ENCODE measurements at places on chromosomes 3 and 15. TPM values are rescaled to one million over a fixed set of nuclear protein-coding genes. Genes with fewer than 3 reads are reported as not detected.

Gene UROC1
- total RNA-seq, result not detected

Gene ARGFX
- total RNA-seq, result not detected

DNA sequence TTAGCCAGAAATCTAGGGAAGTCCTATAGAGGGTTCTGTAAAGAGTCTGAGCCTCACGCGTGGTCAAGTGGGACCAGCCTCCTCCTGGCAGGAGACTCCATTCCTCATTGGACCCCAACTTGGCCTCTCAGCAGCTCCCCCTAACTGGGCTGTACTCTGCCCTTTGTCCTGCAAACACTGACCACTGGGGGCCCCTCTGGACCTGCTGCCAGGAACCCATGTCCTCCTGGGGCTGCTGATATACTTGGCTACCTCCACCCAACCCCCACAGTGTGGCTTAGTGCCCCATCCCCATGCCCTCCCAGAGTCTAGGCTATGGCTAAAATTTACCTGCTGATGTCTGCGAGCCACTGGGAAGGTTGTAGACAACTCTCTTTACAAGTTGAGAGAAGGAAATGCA, 62.7 kb downstream of the UBP1 start:
- peaks cover 2% of the 10 kb centered on the region for H3K27me3 ChIP-seq
- no peak overlapping the region for H3K27ac ChIP-seq
- H3K4me1 ChIP-seq, result peaks cover 7% of the 10 kb centered on the region

- no peak overlapping the region for H3K4me3 ChIP-seq
- no peak overlapping the region for H3K27ac ChIP-seq
- peaks cover 13% of the 10 kb centered on the region for H3K27me3 ChIP-seq
- no peak for DNase-seq
Measured at GRCh38 chr3:45583021-45583851, 11.3 kb upstream of the LIMD1 start.

- H3K27ac ChIP-seq, result peak overlapping the region; percentile 56
- peaks cover 10% of the 10 kb centered on the region for H3K27me3 ChIP-seq
- no peaks in the 10 kb centered on the region for H3K4me1 ChIP-seq
- peaks cover 3% of the 10 kb centered on the region for H3K36me3 ChIP-seq
Measured at GRCh38 chr15:67322481-67322880, 67.9 kb downstream of the IQCH start.

DNA sequence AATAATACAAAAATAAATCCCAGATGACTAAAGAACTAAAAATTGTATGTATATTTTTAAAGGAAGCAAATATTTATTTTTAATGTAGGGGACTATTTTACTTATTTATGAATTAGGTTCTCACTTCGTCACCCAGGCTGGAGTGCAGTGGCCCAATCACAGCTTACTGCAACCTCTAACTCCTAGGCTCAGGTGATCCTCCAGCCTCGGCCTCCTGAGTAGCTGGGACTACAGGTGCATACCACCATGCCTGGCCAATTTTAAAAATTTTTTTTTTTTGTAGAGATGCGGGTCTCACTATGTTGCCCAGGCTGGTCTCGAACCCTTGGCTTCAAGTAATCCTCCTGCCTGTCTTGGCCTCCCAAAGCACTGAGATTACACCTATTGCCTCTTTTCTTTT, 42.6 kb downstream of the CMTM7 start:
- H3K27ac ChIP-seq, result no peak overlapping the region
- H3K4me1 ChIP-seq, result peaks cover 87% of the 10 kb centered on the region
- peaks cover 9% of the 10 kb centered on the region for H3K36me3 ChIP-seq
- H3K4me3 ChIP-seq, result no peak overlapping the region
- H3K27me3 ChIP-seq, result no peaks in the 10 kb centered on the region

GRCh38 chr3:131582438-131582837, 79.7 kb upstream of the MRPL3 start:
- no peaks in the 10 kb centered on the region for H3K36me3 ChIP-seq
- no peak overlapping the region for H3K4me3 ChIP-seq
- H3K27me3 ChIP-seq, result no peaks in the 10 kb centered on the region

- no peaks in the 10 kb centered on the region for H3K36me3 ChIP-seq
- no peak overlapping the region for H3K27ac ChIP-seq
- no peak overlapping the region for H3K4me3 ChIP-seq
- DNase-seq, result no peak
- no peaks in the 10 kb centered on the region for H3K4me1 ChIP-seq
- peaks cover 1% of the 10 kb centered on the region for H3K27me3 ChIP-seq
Measured at GRCh38 chr3:135246027-135246426, 451.0 kb downstream of the EPHB1 start.

DNA sequence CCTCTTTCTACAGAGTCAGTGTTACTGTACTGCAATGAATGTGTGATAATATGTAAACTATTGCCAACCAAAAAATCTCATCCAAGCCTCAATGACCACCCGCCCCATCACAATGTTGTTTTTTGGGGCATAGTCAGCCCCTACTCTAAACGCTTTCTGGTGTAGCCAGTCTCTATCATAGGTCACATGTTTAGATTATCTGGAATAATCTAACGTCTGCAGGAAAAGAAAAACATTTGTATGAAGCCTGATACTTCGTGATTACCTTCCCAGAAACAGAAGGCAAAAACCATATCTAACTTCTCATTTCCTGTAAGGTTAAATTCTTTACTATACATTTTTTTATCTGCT, 1331.8 kb upstream of the GBE1 start:
- no peaks in the 10 kb centered on the region for H3K4me1 ChIP-seq
- H3K36me3 ChIP-seq, result no peaks in the 10 kb centered on the region
- H3K27me3 ChIP-seq, result no peaks in the 10 kb centered on the region
- no peak overlapping the region for H3K4me3 ChIP-seq
- no peak overlapping the region for H3K27ac ChIP-seq
- DNase-seq, result no peak

Gene RLBP1
- total RNA-seq, result not detected

- H3K4me3 ChIP-seq, result peak overlapping the region; percentile 75
- H3K27me3 ChIP-seq, result peaks cover 61% of the 10 kb centered on the region
- H3K36me3 ChIP-seq, result peaks cover 9% of the 10 kb centered on the region
- peaks cover 70% of the 10 kb centered on the region for H3K4me1 ChIP-seq
- peak; percentile 75 for DNase-seq
Measured at GRCh38 chr15:94584833-94585244, 353.5 kb downstream of the MCTP2 start.

GRCh38 chr3:22885574-22886341, 317.4 kb upstream of the UBE2E2 start:
- no peak for DNase-seq
- H3K27ac ChIP-seq, result no peak overlapping the region
- no peaks in the 10 kb centered on the region for H3K4me1 ChIP-seq
- H3K4me3 ChIP-seq, result no peak overlapping the region

DNA sequence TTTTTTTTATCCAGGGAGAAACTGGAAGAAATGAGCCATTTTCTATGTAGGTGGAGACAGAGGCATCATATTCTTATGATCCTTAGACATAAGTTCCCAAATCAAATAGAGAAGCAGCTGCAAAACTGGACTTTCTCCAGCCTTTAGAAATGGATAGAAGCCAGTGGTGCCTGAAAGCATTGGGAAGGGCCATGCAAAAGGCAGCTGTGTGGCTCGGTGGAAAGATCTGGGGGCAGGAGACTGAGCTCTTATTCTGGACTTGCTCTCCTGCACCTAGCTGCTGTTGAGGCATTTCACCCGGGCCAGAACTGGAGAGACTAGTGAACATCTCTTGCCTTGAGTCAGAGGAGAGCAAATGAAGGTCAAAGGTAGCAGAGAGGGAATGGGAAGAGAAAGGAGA, 73.1 kb downstream of the TFG start:
- H3K4me1 ChIP-seq, result no peaks in the 10 kb centered on the region
- H3K36me3 ChIP-seq, result no peaks in the 10 kb centered on the region
- no peak overlapping the region for H3K4me3 ChIP-seq
- DNase-seq, result no peak
- no peak overlapping the region for H3K27ac ChIP-seq

Gene UNC13C
- total RNA-seq, result not detected

DNA sequence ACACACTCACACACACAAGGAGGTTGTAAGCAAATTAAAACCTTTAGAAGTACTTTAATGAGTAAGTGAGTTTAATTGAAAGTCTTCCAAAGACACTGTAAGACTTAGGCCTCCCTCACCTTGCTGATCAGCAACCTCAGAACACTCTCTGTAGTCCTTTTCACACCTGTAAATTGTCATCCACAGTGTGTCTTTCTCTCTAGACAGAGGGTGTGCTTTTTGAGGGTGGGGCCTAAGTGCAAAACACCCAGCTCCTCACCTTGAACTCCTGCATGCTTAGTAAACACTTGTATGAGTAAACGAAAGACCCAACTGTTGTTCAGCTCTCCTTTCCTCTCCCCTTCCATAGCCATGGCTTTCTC, 183.2 kb upstream of the IL12A start:
- no peak overlapping the region for H3K27ac ChIP-seq
- H3K36me3 ChIP-seq, result no peaks in the 10 kb centered on the region
- no peaks in the 10 kb centered on the region for H3K4me1 ChIP-seq
- DNase-seq, result no peak

- H3K27ac ChIP-seq, result peak overlapping the region; percentile 78
- peaks cover 53% of the 10 kb centered on the region for H3K4me1 ChIP-seq
- no peaks in the 10 kb centered on the region for H3K27me3 ChIP-seq
- no peak for DNase-seq
- peak overlapping the region; percentile 87 for H3K4me3 ChIP-seq
- H3K36me3 ChIP-seq, result peaks cover 2% of the 10 kb centered on the region
Measured at GRCh38 chr3:36908647-36909180, 36.1 kb downstream of the TRANK1 start.

Gene CRYGS
- total RNA-seq, result 3.2 TPM

- H3K27me3 ChIP-seq, result no peaks in the 10 kb centered on the region
- no peak for DNase-seq
- no peaks in the 10 kb centered on the region for H3K36me3 ChIP-seq
Measured at GRCh38 chr15:58947179-58947578, 13.7 kb upstream of the SLTM start.

Gene IL16
- total RNA-seq, result 111 TPM

Gene TMC3
- not detected for total RNA-seq

DNA sequence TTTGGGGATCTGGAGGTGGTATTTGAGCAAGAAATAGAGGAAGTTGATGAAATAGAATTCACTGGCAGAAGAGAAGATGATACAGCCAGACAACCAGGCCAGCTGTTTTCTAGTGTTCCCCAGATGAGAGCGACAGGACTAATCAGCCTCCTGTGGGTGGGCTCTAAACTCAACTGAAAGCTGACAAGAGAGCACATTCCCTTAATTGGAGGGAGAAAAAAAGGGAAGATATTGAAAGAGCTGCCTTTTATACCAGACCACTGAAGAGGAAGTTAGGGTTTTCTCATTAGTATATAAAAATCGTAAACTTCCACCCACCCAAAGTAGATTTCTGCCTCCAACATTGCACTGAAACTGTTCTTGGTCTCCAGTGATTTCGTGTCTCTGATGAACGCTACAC, 6.5 kb upstream of the TM4SF19 start:
- DNase-seq, result no peak
- H3K27me3 ChIP-seq, result no peaks in the 10 kb centered on the region
- H3K4me3 ChIP-seq, result no peak overlapping the region
- H3K36me3 ChIP-seq, result peaks cover 4% of the 10 kb centered on the region

Gene GCSAM
- 3.5 TPM for total RNA-seq

GRCh38 chr3:5011555-5012256, 32.5 kb downstream of the BHLHE40 start:
- peak overlapping the region; percentile 90 for H3K27ac ChIP-seq
- peak overlapping the region; percentile 31 for H3K4me3 ChIP-seq
- H3K4me1 ChIP-seq, result peaks cover 81% of the 10 kb centered on the region
- peaks cover 1% of the 10 kb centered on the region for H3K27me3 ChIP-seq
- no peak for DNase-seq
- H3K36me3 ChIP-seq, result peaks cover 6% of the 10 kb centered on the region

GRCh38 chr3:31529421-31529820, 3.3 kb upstream of the STT3B start:
- peaks cover 4% of the 10 kb centered on the region for H3K4me1 ChIP-seq
- no peaks in the 10 kb centered on the region for H3K27me3 ChIP-seq
- no peak overlapping the region for H3K4me3 ChIP-seq
- no peak overlapping the region for H3K27ac ChIP-seq
- H3K36me3 ChIP-seq, result peaks cover 2% of the 10 kb centered on the region

GRCh38 chr3:123372686-123373473, 76.0 kb downstream of the ADCY5 start:
- no peak for DNase-seq
- no peak overlapping the region for H3K27ac ChIP-seq
- H3K4me3 ChIP-seq, result no peak overlapping the region
- no peaks in the 10 kb centered on the region for H3K4me1 ChIP-seq
- H3K27me3 ChIP-seq, result no peaks in the 10 kb centered on the region

Gene SAMMSON
- not detected for total RNA-seq

GRCh38 chr3:32326795-32327194, 64.9 kb upstream of the CMTM7 start:
- H3K4me3 ChIP-seq, result no peak overlapping the region
- H3K4me1 ChIP-seq, result peaks cover 10% of the 10 kb centered on the region
- DNase-seq, result no peak
- H3K27me3 ChIP-seq, result no peaks in the 10 kb centered on the region

- no peaks in the 10 kb centered on the region for H3K36me3 ChIP-seq
- no peak overlapping the region for H3K27ac ChIP-seq
- no peak for DNase-seq
- no peaks in the 10 kb centered on the region for H3K4me1 ChIP-seq
- H3K4me3 ChIP-seq, result no peak overlapping the region
Measured at GRCh38 chr15:29774900-29775299, 47.4 kb downstream of the TJP1 start.

Gene FBXO40
- total RNA-seq, result not detected

Gene PAK6
- total RNA-seq, result 0.26 TPM

- no peak overlapping the region for H3K27ac ChIP-seq
- H3K4me1 ChIP-seq, result no peaks in the 10 kb centered on the region
- H3K36me3 ChIP-seq, result no peaks in the 10 kb centered on the region
Measured at GRCh38 chr3:5425371-5425770, 237.9 kb downstream of the EDEM1 start.

Gene CCR8
- 8.9 TPM for total RNA-seq

DNA sequence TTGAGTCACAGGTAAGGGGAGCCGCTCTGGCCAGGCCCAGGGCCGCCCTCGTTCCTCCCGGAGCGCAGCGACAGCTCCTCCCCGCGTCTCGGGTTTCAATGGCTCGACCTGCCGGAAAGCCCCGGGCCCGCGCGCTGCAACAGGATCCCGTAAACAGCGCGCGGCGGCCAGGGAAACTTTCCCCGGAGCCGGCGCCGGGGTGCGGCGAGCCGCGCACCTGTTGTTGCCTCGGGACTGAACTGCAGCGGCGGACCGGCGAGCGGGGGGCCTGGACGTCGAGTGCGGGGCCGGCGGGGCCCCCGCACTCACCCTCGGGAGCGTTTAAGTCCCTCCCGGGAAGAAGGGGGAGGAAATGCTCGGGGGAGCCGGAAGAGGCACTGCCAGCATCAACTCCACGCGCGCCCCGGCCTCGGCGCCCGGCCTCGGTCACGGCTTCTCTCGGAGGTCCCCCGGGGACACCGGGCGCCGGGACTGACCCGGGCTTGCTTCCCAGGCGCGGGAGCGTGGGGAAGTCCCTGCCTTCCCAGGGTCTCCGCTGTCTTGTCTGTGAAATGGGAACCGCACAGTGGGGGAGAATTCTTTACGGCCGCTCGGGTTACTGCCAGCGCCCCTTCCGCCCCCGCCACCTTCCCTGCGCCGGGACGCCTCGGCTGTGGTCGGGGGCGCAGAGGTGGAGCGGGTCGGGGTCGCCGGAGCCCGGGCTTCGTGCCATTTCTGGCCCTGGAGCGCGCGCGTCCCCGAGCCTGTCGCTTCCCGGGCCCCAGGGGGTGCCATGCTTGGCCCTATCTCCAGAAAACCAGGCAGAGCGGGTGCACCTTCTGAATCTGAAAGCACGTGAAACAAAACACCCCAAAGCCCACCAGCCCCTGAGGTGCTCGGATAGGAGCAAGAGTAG, 7.5 kb upstream of the PGPEP1L start:
- peak overlapping the region; percentile 78 for H3K27ac ChIP-seq
- H3K4me3 ChIP-seq, result peak overlapping the region; percentile 74
- DNase-seq, result peak; percentile 60
- H3K4me1 ChIP-seq, result no peaks in the 10 kb centered on the region
